Stimulated activated CD4-positive, alpha-beta T cell treated with anti-CD3 and anti-CD28 coated beads, Interleukin-12 subunit alpha, Interleukin-12 subunit beta, amount 100 ng/mL, for 24 hours (primary cell): ENCODE measurements at places on chromosomes 4 and X.

GRCh38 chr4:105637408-105638176, 70.9 kb downstream of the INTS12 start:
- no peak for DNase-seq

DNA sequence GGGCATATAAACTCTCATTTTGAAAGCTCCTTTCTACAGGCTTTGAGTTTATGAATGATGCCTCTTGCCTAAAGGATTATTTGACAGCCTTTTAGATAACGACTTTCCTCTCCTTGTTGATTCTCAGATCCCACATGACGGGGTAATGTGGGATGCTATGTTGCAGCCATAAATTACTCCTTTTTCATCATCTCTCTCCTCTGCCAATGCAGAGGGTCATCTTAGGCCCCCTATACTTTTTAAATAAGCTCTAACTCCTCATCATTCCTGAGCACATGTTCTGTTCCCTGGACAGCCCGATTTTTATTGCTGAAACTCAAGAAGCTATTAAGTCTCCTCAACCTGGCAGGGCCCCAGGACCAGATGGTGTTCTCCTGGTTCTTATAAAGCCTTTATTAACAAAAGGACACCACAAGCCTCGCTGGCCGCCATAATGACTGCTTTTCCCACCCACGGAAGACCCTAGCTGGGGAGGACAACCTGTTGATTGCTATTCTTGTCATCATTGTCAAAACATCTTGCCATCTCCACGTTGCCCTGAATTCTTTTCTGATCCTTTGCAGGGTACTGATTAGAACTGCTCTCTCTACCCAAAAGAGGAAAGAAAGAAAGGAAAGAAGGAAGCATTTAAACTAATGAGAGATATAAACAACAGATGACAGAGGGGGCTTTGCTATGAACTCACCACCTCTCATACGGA, 150.7 kb downstream of the DHX15 start:
- no peak for DNase-seq

DNA sequence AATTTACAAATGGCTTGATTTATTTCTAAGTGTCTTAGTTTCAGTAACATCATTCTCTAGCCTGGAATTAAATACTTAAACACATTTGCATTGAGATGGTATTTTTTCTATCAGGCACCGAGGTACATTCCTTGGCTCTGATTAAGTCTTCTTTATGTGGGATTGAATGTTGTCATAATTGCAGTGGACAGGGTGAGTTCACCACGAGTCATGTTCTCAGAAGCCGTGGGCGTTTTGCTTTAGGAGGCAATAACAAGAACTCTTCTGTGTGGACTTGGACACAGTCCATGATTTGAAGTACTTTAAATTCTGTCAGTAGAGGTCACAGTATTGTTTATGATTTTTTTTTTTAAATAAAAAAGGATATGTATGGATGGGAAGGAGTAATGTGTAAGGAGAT, 57.1 kb upstream of the EFHC2 start:
- peak; percentile 27 for DNase-seq

GRCh38 chr4:7771541-7772507, 167.8 kb downstream of the AFAP1 start:
- no peak for DNase-seq

- DNase-seq, result no peak
Measured at GRCh38 chrX:38891641-38892413, 90.6 kb downstream of the MID1IP1 start.
